IMR-90 (cell line): ENCODE measurements at places on chromosomes 2 and 18. TPM values are rescaled to one million over a fixed set of nuclear protein-coding genes. Genes with fewer than 3 reads are reported as not detected.

EML4 gene
- total RNA-seq: 73.7 and 85.8 TPM in 2 replicates

DNA sequence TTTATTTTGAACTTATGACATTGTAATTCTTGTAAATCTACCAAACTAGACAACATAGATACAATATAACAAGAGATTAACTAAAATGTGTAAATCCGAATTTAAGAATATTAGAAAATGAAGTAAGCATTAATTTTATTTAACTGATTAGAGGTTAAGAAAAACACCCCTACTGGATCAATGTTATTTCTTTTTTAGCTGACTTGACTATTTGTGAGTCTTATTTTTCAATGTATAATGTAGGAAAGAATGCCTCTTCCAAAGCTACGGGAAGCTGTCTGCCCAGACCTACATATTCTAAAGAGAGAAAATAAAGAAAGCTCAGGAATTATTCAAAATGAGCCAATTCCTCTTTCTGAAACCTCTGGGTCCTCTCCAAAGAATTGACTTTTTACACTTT is 490.8 kb upstream of the CDH7 start:
- no peaks in the 10 kb centered on the region for H3K4me1 ChIP-seq
- no peaks in the 10 kb centered on the region for H3K27me3 ChIP-seq

BOLL gene
- not detected in 2 replicates for total RNA-seq

GRCh38 chr2:41932241-41933045 is 115.4 kb upstream of the PKDCC start:
- H3K4me3 ChIP-seq: no peak overlapping the region
- H3K27me3 ChIP-seq: no peaks in the 10 kb centered on the region
- DNase-seq: peak; percentile 93
- peak overlapping the region; percentile 79; the same call in 1 of the 2 replicates for H3K27ac ChIP-seq
- peaks cover 32% of the 10 kb centered on the region for H3K4me1 ChIP-seq

ACVR2A gene
- total RNA-seq: 6.8 and 11.1 TPM in 2 replicates

DNA sequence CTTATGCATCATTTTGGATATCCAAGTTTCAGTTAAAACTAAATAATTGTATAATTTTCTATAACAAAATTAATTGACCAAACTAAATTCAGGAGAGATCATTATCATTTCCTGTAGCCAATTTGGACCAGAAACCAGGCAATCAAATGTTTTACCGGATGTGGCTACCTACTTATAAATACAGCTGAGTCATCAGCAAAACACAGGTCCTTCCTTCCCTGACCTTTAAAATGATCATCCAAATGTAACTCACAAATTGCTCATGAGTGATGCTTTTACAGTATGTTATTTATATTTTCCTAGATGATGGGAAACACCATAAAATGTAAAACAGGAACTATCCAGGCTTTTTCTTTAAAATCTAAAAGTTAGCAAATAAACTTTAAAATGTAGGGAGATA is 133.7 kb downstream of the CBLN2 start:
- no peak for DNase-seq
- H3K27me3 ChIP-seq: no peaks in the 10 kb centered on the region
- H3K4me3 ChIP-seq: no peak overlapping the region

DNA sequence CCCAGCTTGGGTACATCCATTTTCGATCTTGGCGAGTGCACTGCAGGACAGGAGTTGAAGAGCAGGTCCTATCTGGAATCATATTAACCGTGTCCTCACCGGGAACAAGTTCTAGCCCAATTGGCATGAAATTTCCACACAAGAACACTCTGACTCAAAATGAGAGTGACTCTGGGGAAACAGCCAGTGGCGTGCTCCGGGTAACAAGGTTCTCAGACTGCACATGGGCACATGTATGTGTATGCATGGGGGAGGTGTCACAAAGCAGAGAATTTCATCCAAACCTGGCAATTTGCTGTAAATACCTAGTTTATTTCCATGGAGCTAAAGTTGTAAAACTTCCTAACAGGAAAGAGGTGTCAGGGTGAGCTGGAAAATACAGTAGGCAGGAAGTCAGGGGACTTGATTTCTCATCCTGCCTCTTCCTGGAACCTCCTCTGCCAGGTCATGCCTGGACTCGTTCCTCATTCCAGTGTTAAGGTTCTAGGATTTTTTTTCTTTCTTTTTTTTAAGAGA is 1.7 kb downstream of the TUBB6 start:
- DNase-seq: no peak
- H3K36me3 ChIP-seq: peaks cover 35% of the 10 kb centered on the region
- no peaks in the 10 kb centered on the region for H3K27me3 ChIP-seq
- peaks cover 19% of the 10 kb centered on the region for H3K4me1 ChIP-seq

DNA sequence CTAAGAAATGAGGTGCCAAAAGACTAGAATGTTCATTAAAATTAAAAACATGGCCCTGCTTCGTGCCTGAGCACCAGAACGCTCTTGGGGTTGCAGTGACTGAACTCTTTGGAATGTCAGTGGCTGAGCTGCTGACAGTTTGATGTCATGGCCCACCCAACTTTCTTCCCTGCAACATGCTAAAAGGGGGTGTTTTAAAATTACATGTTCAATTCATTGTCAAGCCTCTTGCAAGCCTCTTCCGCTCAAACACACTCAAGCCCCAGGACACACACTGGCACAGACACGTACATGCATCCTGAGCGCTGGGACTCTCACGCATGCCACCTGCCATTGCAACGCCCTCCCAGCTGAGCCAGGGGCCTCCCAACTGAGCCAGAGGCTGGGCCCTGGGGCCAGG is 12.6 kb downstream of the RUFY4 start:
- peak; percentile 65 for DNase-seq
- H3K27ac ChIP-seq: no peak overlapping the region
- no peaks in the 10 kb centered on the region for H3K36me3 ChIP-seq
- peaks cover 3% of the 10 kb centered on the region; the same call in 1 of the 2 replicates for H3K4me1 ChIP-seq

DNA sequence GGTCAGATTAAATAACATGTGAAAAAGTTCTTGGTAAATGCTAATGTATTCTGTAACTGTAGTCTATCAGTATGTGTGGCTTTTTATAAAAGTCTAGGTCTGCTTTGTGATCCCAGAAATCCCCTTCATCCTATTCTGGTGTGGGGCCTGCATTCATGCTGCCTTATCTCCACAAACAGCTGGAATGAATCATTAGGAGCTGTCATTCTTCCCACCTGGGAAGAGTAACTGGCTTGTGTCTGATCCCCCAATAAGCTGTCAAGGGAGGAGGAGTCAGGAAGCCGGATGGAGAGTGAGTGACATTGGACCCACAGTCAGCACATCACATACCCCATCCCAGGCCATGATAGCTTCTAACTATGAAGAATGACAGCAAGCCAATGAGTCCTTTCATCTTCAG is 81.1 kb upstream of the EPHA4 start:
- H3K27ac ChIP-seq: no peak overlapping the region
- no peaks in the 10 kb centered on the region for H3K36me3 ChIP-seq
- no peak overlapping the region for H3K4me3 ChIP-seq
- no peaks in the 10 kb centered on the region for H3K27me3 ChIP-seq
- DNase-seq: no peak
- no peaks in the 10 kb centered on the region for H3K4me1 ChIP-seq

GRCh38 chr2:224999754-225000153 is 42.5 kb downstream of the DOCK10 start:
- no peaks in the 10 kb centered on the region for H3K36me3 ChIP-seq
- H3K4me3 ChIP-seq: no peak overlapping the region
- no peaks in the 10 kb centered on the region for H3K27me3 ChIP-seq
- no peak overlapping the region for H3K27ac ChIP-seq

DNA sequence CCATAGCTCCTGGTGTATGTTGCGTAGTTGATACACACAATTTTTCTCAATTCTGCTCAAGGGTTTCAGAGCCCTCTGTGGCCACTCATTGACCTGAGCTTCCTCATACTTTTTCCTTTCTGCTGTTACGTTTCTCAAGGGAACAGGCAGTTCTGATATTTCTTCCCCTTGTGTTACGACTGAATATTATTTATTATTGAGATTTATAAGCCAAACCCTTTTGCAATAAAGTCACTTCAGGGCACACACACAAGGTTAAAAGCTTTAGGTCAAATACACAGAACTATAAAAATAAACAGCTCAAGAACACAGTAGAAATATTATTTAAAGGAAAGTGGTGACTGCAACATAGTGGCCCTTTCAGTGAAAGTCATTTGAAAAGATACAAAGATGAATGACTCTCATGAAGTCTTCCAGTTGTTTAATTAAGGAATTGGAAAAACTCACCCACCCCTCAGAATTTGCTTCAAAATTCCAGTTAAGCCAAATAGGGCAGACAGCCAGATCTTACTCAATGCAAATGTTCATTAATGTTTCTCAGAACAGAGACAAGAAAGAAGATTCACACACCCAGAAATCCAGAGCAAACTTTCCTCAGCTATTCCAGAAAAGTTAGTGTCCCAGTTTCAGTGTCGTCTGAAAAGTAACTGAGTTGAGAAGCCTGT is 179.7 kb downstream of the TRIB2 start:
- no peak overlapping the region for H3K27ac ChIP-seq
- no peak for DNase-seq
- H3K4me3 ChIP-seq: no peak overlapping the region

CAPN14 gene
- total RNA-seq: under 0.01 TPM in 2 replicates

DNA sequence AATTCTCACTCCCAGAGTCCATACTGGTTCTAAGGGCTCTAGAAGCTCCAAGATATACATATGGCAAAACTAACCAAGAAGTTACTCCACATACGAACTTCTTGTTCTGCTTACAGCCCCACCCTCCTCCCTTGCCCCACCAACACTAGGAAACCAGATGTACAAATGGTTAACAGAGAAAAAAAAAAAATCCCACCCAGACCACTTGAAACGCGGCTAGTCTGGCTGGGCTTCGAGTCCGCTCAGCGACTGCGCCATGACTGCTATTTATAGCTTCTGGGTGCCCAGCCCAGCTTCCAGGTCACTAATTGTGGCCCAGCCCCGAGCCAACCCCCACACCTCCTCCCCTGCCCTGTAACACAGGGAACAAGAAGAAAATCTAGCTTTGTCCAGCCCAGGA is 47.0 kb upstream of the IHH start:
- H3K27me3 ChIP-seq: no peaks in the 10 kb centered on the region
- H3K36me3 ChIP-seq: no peaks in the 10 kb centered on the region
- no peak for DNase-seq
- no peak overlapping the region for H3K27ac ChIP-seq
- H3K4me3 ChIP-seq: no peak overlapping the region

SCYGR4 gene
- total RNA-seq: not detected in 2 replicates
